Activated naive CD4-positive, alpha-beta T cell treated with anti-CD3 and anti-CD28 coated beads, Interleukin-2, amount 50 U/mL, for 72 hours (primary cell): ENCODE measurements at places on chromosomes 7 and 10. TPM values are rescaled to one million over a fixed set of nuclear protein-coding genes. Genes with fewer than 3 reads are reported as not detected.

GHRHR gene
- total RNA-seq: not detected

CRHR2 gene
- total RNA-seq: not detected

SLIT1 gene
- total RNA-seq: 1.4 TPM

BAMBI gene
- not detected for total RNA-seq

ANLN gene
- total RNA-seq: 63.4 TPM

AFAP1L2 gene
- total RNA-seq: 2.7 TPM

ZNF467 gene
- total RNA-seq: 0.23 TPM

ORC5 gene
- 23.2 TPM for total RNA-seq

PTPRN2 gene
- 0.35 TPM for total RNA-seq

WNT8B gene
- 0.45 TPM for total RNA-seq

LFNG gene
- total RNA-seq: 21.1 TPM

FOXP2 gene
- total RNA-seq: not detected

SYNPO2L gene
- total RNA-seq: not detected

PAX2 gene
- not detected for total RNA-seq

CYP2C8 gene
- not detected for total RNA-seq
